ENCODE measurements at places on chromosomes 1 and 21.

GRCh38 chr1:3656450-3657095, 4.3 kb downstream of the TP73 start:
- DNase-seq = no peak

- no peak for DNase-seq
Measured at GRCh38 chr1:5620997-5621396, 371.2 kb downstream of the NPHP4 start.

DNA sequence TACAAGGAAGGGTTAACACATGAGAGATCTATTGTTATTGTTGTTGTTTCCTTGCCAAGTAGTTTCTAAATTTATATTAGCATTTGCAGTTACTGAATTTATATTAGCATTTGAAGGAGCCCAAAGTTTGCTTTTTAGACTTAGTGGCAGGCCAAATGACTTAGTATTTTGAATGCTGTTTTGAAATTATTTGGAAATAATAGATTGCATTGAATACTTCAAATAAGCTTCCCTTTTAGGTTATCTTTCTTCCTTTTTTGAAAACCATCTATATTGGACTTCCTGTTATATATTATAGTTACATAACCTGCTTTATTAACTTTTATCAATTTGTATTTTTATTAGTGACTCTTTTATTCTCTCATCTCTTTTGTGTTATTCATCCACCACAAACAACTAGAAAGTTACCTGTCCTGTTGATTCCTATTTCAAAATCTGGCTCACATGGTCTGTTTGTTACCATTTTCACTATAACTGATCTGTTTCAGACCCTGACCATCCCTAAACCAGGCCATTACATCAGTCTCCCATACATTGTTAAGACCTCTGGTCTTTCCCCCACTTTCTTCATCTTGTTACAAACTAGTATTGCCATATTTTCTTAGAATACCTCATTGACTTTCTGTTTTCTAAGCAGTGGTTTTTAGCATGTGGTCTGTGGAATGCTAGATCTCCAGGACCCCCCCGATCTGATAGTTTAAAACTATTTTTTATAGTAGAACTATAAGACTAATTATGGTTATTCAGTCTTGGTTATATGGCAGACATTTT, 185.2 kb downstream of the RASAL2 start:
- DNase-seq = no peak

GRCh38 chr1:61368876-61369275, 286.5 kb downstream of the NFIA start:
- DNase-seq = no peak

DNA sequence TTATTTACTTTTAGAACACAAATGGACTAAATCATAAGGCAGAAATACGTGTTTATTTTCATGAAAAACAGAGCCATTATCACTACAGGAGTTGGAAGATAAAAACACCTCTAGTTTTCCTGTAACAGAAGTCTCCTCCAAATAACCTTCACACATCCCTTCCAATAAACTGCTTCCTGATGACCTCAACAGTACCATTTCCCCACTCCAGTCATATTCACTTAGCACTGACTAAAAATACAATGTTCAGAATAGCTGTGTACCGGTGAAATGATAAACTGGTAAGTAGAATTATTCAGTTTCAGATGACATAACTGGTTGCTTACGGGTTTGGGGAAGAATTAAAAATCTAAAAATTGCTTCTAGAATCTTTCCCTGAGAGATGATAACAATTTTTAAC, 137.9 kb downstream of the DENND1B start:
- no peak for DNase-seq

Measured in naive thymus-derived CD4-positive, alpha-beta T cell (primary cell).